ENCODE measurements at places on chromosomes 12 and 14.

- no peak for DNase-seq
Observed at GRCh38 chr12:65561798-65562382, 262.4 kb upstream of the HMGA2 start.

- no peak for DNase-seq
Observed at GRCh38 chr14:60510951-60511599, 2.1 kb downstream of the SIX6 start.

GRCh38 chr14:99122521-99123125, 149.4 kb downstream of the BCL11B start:
- DNase-seq: no peak

- no peak for DNase-seq
Observed at GRCh38 chr12:3712209-3712992, 40.5 kb downstream of the CRACR2A start.

DNA sequence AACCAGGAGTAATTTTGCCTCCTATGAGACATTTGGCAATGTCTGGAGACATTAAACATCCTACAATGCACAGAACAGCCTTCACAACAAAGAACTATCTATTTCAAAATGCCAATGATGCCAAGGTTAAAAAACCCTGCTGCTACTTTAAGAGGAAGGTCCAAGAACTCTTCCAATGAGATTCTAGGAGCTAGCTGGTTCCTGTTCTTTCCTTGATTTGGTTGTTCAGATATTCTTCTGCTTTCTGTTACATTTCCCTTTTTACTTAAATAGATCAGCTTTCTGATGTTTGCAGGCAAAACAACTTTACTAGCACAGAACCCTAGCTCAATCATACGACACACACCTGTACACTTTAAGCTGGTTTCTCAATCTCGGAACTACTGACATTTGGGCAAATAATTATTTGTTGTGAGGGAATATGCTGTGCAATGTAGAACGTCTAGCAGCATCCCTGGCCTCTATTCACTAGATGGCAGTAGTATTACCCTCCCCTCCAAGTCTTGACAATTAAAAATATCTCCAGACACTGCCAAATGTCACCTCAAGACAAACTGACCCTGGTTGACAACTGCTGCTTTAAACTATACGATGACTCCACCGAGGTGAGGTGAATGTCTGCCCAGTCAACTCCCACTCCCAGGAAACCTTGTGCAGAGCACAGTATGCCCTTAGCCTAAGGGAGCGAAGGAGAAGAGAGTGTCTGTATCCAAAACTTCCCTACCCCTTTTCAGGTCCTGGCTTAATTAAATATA, 4.4 kb downstream of the BLTP3B start:
- DNase-seq: no peak

DNA sequence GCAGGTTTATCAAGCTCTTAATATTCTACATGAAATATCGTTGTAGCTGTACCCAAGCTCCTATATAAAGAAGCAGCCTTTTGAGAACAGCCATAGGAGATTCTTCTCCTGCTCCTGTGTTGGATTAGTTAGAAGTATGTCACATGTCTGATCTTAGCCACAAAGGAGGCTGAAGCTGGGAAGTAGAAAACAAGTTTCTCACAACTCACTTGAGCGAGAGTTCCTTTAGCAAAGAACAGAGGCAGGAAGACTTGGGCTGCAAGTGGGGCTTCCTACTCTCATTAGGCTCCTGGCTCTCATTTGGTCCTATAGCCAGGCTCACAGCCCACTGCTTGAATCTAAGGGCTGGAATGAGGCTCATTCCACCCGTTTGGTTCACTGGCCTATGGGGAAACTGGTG, 281.9 kb downstream of the BTG1 start:
- no peak for DNase-seq

DNA sequence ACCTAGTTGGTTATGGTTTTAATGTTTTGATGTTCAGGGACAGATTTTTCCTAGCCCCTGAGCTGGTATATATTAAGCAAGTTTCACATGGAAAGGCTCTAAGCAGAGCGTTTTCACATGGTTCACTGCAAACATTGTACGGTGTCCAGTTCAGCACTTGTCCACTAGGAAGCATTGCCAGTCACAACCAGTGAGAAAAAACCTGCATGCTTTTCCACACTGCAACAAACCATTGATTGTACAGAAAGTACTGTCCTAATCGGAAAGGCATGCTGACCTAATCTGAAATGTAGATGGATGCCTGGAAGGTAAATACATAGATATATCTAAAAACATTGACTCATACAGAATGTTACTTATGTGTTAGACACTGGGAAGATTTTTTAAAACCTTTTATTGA, 25.0 kb upstream of the NPAS3 start:
- no peak for DNase-seq

- DNase-seq: no peak
Observed at GRCh38 chr12:102745971-102746600, 171.0 kb downstream of the PAH start.
